ENCODE measurements at places on chromosomes 6 and 20.
A peak's percentile ranks its signal among the peaks of the same experiment; 100 is the strongest.

DNA sequence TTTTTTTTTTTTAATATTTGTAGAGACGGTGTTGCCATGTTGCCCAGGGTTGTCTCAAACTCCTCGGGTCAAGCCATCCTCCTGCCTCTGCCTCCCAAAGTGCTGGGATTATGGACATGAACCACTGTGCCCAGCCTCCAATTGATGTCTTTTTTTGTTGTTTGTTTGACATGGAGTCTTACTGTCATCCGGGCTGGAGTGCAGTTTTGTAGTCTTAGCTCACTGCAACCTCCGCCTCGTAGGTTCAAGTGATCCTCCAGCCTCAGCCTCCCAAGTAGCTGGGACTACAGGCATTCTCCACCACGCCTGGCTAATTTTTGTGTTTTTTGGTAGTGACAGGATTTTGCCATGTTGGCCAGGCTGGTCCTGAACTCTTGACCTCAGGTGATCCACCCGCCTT lies 9.4 kb upstream of the MROH8 start:
- no peak for DNase-seq

GRCh38 chr20:23918101-23918862 lies 38.7 kb upstream of the CST5 start:
- DNase-seq: no peak

DNA sequence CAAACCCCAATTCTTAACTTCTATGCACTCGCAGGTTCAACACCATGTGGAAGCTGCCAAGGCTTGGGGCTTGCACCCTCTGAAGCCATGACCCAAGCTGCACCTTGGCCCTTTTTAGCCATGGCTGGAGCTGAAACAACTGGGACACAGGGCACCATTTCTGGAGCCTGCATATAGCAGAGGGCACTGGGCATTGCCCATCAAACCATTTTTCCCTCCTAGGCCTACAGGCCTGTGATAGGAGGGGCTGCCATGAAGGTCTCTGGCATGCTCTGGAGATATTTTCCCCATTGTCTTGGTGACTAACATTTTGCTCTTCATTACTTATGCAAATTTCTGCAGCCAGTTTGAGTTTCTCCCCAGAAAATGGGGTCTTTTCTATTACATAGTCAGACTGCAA lies 484.7 kb downstream of the EPHA7 start:
- DNase-seq: no peak

- DNase-seq: no peak
These were observed 179.8 kb downstream of the TASP1 start for GRCh38 chr20:13458860-13459451.

DNA sequence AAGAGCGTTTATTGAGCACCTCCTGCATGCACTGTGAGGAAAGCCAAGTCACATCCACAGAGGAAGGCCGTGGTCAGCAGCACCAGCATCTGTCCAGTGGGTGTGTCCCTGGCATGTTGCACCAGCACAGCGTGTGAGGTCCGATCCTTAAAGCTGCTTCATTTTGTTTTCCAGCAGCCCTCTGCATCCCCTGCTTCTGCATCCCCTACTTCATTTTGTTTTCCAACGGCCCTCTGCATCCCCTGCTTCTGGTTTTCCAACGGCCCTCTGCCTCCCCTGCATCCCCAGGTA lies 147.8 kb downstream of the SYCP2 start:
- no peak for DNase-seq

DNA sequence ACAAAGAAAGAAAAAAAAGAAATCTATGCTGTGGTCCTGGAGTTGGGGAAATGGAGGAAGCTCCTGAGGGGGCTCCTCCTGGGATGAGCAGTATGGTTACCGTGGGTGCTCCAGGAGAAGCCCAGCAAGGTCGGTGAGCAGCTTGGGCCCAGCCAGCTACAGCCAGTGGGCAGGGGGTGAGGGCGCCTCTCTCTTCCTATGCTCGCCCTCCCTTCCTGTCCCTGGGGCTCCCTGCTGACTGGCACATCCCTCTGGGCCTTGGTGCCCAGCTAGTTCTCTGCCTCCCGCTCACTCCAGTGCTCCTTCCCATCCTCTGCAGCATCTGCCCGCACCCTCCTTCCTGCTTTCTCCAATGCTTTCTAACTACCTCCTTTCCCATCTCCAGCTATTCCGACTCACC lies 16.6 kb downstream of the CD40 start:
- DNase-seq: no peak

DNA sequence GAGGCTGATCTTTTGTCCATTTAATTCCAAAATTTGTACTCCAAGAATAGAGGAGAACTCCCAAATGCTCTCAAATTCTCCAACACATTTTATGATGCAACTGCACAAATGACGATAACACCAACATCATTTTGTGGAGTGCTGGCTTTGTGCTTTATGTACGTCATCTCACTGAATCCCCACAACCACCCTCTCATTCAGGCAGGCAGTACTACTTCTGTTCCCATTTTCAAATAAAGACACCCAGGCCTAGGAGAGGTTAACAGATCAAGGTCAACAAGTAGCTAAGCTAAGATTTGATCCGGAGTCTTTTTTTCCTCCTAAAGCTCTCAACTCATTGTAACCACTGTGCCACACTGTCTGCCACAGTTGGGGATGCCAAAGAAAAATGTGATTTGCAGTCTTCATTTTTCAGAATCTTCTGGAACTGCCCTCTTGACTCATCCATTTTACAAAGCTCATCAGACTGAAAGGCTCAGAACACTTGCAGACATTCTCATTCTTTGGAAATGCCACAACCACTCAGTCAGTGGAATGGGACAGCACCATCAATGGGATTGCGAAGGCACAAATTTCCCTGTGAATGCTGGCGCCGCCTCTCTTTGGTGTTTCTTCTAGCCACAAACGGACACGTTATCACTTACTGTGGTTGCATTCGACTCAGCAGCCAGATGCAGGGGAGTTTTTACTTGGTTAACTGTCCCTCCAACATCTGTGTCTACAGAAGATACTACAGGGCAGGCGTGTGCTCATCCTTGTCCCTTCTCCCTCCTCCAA lies 184.4 kb downstream of the GJA10 start:
- no peak for DNase-seq

GRCh38 chr6:3356056-3356823 lies 97.5 kb downstream of the PSMG4 start:
- DNase-seq: peak; percentile 93
